ENCODE measurements at places on chromosomes 4 and X.

- no peak for DNase-seq
Measured at GRCh38 chr4:16344853-16345252, 118.6 kb upstream of the TAPT1 start.

- DNase-seq, result no peak
Measured at GRCh38 chrX:50863471-50863870, 47.1 kb upstream of the BMP15 start.

- no peak for DNase-seq
Measured at GRCh38 chr4:168857546-168858314, 152.3 kb downstream of the CBR4 start.

- peak; percentile 16 for DNase-seq
Measured at GRCh38 chrX:34631479-34632220, 25.4 kb downstream of the TMEM47 start.

- no peak for DNase-seq
Measured at GRCh38 chr4:140315970-140316369, 57.5 kb upstream of the SCOC start.

- DNase-seq, result no peak
Measured at GRCh38 chr4:154276496-154276895, 215.1 kb downstream of the DCHS2 start.

DNA sequence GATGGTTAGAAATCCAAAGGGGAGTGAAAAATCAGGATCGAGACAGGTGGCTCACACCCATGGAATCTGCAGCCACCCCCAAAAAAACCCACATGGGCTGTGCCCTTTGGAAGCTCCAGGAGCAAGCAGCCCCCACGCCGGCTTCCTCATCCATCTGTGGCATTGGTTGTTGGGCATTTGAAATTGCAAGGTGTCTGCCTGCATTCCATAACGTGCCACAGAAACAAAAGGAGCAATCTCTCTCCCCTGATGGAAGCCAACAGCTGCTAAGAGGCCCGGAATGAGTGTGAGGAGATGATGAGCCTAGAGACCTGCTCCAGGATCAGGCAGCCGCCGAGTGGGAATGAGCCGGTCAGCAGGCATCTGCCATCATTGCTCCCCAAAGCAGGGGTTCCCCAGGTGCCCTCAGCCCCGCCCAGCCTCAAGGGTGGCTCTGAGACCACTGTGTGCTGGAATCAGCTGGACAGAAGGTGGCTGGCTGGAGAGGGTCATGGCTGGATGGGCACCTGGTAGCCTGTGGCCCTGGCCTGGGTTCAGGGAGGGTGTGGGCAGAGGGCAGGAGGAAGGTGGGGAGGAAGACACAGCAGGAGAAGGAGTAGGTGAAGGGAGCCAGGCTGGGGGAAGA lies 113.2 kb downstream of the CRLF2 start:
- DNase-seq, result no peak

DNA sequence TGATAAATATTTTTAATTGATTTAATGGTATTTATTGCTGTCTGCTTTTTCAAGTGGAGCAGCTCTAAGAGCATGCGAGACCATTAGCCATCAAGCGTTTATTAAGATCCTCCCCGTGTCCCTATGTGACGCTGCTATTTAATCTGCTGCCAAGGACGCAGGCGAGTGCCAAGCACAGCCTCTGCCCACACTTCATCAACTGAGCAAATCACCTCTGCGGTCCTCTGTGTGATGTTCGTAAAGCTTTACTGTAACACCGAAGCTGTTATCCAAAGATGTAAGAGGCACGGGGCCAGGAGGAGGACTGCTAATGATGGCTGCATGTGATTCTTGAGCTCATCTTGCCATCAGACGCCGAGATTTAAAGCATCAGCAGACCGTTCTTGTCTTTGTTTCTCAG lies 79.5 kb downstream of the STOX2 start:
- DNase-seq, result no peak

GRCh38 chr4:64360664-64361398 lies 48.4 kb downstream of the TECRL start:
- DNase-seq, result no peak

- peak; percentile 9 for DNase-seq
Measured at GRCh38 chr4:155541716-155542115, 124.9 kb upstream of the GUCY1A1 start.

GRCh38 chrX:67347145-67347544 lies 196.7 kb upstream of the AR start:
- no peak for DNase-seq

GRCh38 chr4:14961292-14961691 lies 41.0 kb upstream of the CPEB2 start:
- DNase-seq, result no peak

DNA sequence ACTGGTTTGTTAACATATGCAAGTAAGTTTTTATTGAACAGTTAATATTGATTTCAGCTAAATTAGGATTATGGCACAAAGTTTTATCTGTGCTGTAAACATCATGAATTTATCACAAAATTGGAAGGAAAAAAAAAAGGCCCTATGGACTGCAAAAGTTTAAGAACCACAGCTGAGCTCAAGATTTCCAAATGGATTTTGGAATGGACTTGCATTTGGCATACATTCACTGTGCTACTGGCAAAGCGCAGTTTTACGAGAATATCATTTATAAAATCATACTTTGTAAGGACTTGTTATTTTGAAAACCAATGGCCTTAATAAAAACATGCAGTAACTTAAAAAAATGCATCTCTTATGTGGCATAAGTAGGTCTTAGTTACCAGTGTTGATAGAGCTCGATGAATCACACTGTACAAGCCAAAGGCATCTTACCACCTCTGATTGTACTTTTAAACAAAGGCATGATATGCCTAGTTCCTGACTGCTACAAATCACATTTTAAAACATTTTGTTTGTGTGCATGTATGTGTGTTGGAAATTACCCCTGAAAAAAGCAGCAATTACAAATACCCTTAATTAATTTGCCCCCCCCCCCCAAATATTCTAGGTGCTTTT lies 58.6 kb downstream of the TAB3 start:
- DNase-seq, result no peak

GRCh38 chr4:90855111-90855510 lies 727.9 kb downstream of the CCSER1 start:
- no peak for DNase-seq

DNA sequence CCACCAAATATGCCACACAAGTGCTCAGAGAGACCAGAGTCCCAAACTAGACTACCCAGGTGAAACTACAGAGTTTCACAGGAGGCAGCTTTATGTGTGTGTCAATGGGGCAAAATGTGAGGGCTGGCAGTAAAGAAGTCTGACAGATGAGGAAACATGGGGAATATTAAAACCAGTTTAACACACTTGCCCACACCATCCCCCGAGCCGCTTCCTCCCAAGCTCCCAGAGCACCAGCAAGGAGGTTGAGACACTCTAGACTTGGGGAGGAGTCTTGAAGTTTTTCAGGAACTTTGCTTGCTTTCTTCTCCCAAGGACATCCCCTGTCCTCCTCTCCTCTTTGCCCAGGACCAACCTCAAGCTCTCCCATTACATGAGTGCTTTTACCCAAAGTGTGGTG lies 94.7 kb upstream of the SPRY1 start:
- DNase-seq, result no peak

GRCh38 chr4:164138521-164138920 lies 615.4 kb upstream of the SMIM31 start:
- DNase-seq, result no peak

DNA sequence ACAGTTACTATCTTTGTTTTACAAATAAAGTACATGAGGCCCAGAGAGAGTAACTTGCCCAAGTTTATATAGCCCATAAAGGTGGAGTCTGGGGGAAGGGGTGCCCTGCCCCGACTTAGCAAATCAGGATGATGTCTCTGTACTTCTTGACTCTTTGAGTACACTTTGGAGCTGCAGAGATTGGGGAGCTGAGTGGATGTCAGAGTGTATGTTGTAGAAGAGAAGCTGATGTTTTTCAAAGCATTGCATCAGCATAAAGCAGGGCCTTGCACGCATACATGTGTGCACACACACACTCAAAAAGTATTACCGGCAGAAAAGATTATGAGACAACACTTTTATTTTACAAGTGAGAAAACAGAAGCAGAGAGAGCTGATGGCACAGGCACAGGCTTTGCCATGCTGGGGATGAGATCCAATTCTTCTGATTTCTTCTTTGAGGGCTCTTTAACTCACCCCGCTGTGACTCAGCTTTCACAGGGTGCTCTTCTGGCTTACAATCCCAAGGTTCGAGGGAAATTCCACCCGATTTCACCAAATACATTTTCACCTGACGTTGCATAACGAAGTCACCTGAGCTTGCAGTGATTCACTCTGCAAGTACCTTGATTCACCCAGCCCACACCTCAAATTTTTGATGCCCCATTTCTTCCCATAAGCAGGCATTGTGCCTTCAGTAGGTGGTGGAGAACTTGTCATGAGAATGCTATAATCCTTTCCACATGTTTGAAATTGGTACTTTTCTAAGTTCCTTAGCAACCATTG lies 292.8 kb upstream of the BOD1L1 start:
- DNase-seq, result no peak

- no peak for DNase-seq
Measured at GRCh38 chr4:153773236-153773690, 13.4 kb upstream of the RNF175 start.

DNA sequence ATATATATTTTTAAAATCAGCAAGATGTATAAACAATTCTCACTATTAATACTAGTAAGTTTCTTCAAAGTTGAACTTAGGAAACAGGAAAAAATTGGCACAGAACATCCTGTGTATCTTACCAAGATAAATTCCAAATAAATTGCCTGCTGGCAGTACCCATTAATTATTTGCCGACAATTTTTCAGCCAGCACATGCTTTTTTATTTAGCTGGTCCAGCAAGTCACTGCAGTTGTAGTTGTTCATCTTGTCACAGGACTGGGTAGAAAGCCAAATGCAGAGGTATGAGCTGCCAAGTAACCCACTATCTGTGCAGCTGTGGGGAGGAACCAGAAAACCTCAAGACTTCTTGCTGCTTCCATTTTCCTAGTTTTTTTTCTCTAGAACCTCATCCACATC lies 113.4 kb downstream of the PACRGL start:
- no peak for DNase-seq

GRCh38 chr4:159150821-159151390 lies 48.0 kb downstream of the RAPGEF2 start:
- DNase-seq, result no peak

GRCh38 chr4:45663628-45664081 lies 460.2 kb downstream of the GABRG1 start:
- DNase-seq, result no peak

DNA sequence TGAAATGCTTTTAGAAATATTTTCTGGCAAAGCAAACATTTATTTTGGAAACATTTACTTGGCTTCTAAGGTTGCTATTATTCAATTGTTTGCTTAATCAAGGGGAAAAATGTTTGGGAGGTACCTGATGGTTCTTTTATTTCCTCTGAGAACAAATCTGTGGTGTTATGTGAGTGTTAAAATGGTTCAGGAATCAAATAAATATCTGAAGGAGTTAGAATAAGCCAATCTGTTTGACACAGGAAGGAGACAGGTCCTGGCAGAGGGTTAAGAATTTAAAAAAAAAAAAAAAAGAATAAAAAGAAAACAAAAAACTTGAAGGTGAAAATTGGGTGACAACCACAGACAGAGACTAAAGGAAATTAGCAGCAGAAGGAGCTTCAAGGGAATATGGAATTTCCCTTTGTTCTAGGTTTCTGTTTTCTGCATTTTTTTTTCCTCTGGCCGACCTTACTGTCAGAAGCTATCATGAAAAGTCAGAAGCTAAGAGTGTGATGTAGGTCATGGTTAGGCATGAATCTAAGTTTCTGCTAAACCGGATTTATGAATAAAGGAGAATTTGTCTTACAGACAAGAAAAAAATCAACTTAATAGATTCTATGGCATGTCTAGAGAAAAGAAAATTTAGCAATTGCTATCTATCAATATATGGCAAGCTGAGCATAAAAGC lies 78.6 kb upstream of the PNPLA4 start:
- no peak for DNase-seq

- no peak for DNase-seq
Measured at GRCh38 chrX:34365471-34365870, 233.4 kb upstream of the FAM47A start.

DNA sequence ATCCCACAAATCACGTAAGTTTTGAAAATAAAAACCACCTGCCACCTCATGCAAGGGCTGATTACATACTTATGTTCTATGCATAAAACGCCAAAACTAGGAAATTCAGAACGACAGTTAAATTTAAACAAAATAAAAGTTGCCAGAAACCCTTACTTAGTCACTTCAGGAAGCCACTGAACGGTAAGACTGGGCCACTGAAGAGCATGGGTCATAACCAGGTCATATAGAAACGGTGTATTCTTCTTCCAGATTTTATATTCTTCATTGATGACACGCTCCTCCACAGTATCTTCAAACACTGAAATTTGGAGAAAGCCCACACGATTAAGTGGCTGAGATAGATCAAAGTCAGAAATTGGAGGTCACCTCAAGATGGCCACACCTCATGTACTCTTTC lies 1.2 kb downstream of the RBBP7 start:
- no peak for DNase-seq

- peak; percentile 73 for DNase-seq
Measured at GRCh38 chr4:102620697-102621497, 119.7 kb downstream of the NFKB1 start.

DNA sequence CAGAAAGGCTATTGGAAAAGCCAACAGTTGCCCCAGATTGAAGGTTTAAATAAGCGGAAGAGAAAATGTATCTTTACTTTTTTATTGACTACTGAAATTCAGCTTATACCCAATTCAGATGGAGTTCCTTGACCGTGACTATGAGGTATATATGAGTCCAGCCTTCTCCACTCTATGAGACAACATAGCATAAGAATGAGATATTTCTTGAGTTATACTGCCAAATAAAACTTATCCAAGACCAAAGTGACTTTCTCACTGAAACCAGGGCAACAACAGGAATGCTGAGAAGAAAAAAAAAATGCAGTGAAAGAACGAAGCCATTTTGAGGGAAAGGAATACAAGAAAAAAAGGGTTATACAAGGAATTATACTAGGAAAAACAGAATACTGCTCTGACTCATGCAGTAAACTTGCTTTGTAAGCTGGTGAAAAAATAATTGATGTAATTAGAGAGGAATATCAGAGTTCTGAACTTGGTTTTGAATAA lies 16.3 kb upstream of the PDK3 start:
- no peak for DNase-seq

DNA sequence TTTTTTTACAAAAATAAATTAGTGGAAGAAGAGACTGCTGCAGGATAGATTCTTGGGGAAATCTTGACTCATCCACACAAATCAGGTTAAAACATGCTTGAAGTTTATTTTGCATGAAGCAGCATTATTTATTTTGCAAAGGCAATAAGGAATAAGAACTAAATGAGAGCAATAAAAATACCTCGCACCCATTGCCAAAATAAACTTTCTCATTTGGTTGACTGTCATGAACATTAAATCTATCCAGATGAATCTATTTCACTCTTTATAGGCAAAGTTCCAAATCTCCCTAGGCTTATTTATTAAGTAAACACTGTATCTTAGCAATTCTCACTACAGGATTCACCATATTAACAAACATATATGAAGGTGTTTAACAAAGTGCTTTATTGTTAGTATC lies 58.9 kb downstream of the HOPX start:
- DNase-seq, result no peak

DNA sequence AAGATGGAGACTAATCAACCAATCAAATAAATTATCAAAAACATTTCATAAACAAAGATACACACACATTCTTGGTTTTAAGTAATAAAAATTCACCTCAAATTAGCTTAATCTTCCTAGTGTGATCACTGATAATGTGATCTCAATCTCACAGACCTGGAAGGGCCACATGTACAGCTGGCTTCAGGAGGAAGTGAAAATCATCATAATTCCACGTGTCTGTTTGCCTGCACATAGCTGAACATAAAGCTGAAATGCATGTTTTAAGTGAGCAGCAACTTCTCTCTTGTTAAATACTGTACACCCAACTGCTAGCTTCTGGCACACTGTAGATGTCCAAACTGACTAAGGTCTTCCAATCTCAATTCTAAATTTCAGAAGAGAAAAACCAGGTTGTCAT lies 53.8 kb downstream of the ARHGAP6 start:
- no peak for DNase-seq
